Activated CD4-positive, CD25-positive, alpha-beta regulatory T cell treated with anti-CD3 and anti-CD28 coated beads, Interleukin-2, amount 50 U/mL, for 72 hours (primary cell): ENCODE measurements at places on chromosomes 1 and 21.

GRCh38 chr1:77281491-77282186 is at the start of gene AK5:
TSS of gene AK5 (plus strand) at chr1:77282019. CDS start at chr1:77282314, 295 bp downstream.
- peak; percentile 54 for DNase-seq

GRCh38 chr1:237509748-237510147 is 381.0 kb downstream of the ZP4 start:
- no peak for DNase-seq

- DNase-seq, result no peak
These were observed 15.0 kb upstream of the FAAP20 start for GRCh38 chr1:2209400-2210083.

DNA sequence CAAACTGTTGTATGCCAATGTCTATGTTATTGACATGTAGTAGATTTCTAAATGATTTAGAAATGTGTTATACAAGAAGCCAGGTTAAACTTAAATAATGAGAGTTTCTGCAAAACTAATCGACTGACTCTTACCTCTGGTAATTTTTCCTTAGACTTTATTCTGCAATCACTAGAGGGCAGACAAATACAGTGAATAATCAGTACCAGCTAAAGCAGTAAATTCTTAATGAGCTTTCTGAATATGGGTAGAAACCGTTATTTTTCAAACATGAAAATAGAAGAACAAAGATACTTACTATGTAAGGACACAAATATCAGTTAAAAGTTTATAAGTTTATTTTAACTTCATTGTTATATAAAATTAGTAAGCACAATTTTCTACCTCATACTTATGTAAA is 97.9 kb upstream of the RGS1 start:
- DNase-seq, result no peak

- no peak for DNase-seq
These were observed 98.9 kb downstream of the LYST start for GRCh38 chr1:235767795-235768194.

- DNase-seq, result peak; percentile 35
These were observed 3.7 kb downstream of the AURKAIP1 start for GRCh38 chr1:1371364-1371745.

- DNase-seq, result no peak
These were observed 13.1 kb upstream of the STRIP1 start for GRCh38 chr1:110021285-110021684.

DNA sequence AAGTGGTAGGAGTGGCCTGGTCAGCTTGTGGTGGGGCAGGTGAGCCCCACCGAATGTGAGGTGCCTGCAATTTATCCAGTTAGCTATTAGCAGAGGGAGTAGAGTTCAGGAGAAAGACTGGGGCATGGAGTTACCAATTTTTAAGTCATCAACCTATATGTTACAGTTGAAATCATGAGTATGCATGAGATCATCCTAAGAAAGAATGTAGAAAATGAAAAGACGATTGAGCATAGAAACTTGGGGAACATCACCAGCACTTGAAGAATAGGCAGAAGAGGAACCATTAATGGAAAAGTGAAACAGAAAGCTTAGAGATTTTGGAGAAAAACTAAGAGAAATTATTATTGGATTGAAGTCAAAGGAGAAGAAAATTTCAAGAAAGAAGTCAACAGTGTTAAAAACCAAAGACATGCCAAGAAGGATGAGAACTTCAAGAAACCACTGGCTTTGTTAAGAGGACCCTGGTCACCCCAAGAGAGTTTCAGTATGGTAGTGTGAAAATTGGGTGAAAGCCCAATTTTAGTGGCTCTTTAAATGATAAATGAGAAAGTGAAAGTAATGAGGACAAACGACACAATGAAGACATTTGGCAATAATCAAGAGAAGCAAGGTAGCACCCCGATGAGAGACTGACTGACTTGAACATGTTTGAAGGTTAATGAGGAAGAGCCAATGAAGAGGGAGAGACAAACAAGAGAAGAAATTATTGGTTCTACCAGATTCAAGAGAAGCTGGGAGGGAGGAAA is 36.7 kb downstream of the DNASE2B start:
- no peak for DNase-seq

DNA sequence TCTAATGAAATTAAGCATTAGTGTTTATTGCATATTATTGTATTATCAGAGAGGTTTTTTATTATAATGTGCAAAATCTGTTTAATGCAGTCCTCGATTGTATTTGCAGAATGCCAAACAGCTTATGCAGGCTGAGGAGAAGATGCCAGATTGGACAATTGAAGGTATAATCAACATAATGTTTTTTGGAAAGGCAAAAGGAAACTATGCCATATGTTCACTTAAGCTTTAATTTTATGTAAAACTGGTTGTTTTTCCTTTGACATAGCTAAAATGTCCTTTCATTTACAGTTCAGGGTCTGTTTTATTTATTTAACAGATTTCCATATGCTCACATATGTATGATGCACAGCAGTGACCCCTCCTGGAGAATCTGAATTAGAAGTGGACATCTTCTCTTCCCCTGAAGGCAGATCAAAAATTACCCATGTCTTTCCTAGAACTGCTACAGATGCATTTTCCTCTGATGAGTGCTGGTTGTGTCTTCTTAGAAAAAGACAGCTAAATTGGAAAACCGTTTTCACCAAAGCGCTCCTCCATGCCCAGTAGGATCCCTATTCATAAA is 143.5 kb upstream of the USH2A start:
- no peak for DNase-seq

DNA sequence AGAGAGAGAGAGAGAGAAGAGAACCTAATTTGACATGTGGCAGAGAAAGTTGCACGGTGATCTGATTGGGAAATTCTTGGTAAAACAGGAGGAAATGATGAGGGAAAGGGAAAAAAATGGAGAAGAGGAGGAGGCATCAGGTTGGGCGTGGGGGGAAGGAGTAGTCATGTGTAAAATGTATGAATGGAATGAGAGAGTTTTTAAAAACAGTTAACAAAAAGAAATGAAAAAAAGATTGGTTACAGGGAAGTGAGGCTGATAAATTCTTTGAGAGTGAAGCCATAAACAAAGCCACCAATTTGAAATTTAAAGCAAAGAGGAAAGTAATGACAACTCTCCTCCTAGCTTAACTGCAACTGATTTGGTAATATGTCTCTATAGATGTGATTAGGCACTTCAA is 409.2 kb downstream of the USH2A start:
- no peak for DNase-seq

DNA sequence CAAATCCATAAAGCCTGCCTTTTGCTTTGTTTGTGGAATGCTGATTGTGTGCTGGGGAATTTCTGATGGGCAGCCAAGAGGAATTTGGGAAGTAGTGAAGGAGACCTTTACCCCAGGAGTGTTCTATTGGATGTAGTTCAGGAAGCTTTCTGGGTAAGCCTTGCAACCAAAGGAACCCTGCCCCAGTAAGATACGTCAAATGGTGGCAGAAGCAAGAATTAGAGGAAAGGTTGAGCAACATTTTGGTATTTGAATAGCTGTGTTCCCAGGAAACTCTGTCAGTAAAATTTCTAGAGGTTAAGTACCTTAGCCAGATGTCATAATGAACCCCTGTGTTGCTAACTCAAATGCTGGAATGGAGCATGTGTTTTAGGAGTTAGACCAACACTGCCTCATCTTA is 6.4 kb downstream of the MGST3 start:
- DNase-seq, result no peak

- DNase-seq, result no peak
These were observed 99.0 kb upstream of the RUNX3 start for GRCh38 chr1:25028907-25029599.

- no peak for DNase-seq
These were observed 61.6 kb downstream of the NME7 start for GRCh38 chr1:169305948-169306347.

- no peak for DNase-seq
These were observed 9.4 kb downstream of the USP16 start for GRCh38 chr21:29033871-29034270.

DNA sequence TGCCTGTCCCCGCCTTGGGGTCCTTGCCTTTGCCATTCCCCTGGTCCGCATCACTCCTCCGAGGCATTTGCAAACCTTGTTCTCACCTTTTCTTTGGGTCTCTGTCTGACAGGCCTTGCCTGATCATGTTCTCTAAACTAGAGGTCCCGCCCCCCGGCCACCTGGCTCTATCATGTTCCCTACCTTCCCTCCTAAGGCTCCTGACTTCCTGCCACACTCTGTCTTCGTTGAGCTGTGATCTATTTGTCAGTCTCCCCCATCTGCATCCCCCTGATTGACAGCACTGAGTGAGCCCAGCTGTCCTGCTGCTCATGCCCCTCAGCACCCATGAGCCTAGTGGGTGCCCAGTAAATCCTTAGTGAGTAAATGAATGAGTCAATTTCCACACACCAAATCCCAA is 22.8 kb downstream of the ERG start:
- DNase-seq, result no peak

DNA sequence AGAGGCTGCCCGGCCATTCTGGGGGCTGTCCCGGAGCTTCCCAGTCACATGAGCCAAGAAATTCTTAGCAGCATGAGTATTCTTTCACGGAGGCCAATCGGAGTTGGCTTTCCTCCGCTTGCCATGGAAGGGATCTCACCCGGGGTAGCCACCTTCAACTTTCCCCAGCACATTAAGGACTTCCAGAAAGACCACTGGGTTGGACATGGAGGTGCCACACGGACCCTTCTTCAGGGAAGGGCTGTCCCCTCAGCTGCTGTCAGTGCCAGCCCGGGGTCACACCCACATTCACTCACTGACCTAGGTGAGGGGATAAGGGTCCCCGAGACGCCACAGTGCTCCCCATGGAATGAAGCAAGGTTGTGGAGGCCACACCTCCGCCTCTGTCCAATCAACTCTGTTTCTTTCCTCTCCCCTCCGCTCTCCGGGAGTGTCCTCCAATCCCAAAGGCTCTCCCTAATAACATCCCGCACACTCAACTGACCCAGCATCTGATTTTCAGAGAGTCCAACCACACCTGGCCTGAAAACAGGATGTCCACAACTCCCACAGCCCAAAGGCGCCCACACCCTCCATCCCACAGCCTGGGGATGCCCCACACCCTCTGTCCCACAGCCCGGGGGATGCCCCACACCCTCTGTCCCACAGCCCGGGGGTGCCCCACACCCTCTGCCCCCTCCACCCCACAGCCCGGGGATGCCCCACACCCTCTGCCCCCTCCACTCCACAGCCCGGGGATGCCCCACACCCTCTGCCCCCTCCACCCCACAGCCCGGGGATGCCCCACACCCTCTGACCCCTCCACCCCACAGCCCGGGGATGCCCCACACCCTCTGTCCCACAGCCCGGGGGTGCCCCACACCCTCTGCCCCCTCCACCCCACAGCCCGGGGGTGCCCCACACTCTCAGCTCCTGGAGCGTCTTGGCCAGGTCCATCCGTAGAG is 19.4 kb downstream of the RSPH1 start:
- DNase-seq, result no peak

- DNase-seq, result no peak
These were observed 2.4 kb upstream of the ELF3 start for GRCh38 chr1:202007805-202008489.
